Left cardiac atrium (tissue), 4 donors: ENCODE measurements at places on chromosomes 16 and 17. TPM values are rescaled to one million over a fixed set of nuclear protein-coding genes. Genes with fewer than 3 reads are reported as not detected.

DNA sequence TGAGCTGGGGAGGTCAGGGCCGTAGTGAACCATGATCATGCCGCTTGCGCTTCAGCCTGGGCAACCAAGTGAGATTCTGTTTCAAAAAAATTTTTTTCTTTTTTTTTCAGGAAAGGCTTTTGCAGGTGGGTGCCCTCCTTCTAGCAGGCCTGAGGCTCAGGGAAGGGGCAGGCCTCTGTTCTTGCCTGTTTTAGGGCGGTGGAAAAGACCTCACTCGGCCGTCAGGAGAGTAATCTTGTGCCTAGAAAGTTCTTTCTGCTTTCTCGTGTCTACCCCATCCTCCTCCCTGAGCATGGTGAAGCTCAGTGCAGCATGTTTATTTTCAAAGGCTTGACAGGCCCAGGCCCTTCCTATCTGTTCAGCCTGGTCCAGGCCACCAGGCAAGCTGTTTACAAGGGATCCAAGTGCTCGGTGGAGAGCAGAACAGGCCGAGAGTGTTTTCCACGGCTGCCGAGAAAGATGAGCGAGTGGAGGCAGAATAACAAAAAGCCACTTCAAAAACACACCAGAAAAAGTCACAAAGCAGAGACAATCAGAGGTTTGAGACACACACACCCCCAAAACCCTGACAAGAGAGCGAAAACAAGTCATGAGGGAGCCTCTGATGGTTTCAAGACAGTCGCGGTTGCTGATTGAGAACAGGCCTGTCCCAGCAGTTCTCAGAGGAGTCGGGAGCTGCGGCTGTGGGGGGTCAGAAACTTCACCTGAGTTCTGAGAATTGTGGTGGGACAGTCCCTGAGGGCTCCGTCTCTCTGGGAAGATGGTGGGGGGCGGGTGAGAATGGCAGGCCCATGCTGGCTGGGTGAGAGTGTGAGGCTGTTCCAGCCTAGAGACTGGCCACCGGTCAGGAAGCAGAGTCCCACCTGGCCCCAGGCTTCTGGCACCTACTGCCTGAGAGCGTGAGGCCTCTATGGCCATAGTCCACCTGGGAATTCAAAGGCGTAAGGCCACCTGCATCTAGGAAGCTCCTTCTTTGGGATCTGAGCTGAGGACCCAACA is 37.5 kb upstream of the CCR7 start:
- no peak for DNase-seq

DNA sequence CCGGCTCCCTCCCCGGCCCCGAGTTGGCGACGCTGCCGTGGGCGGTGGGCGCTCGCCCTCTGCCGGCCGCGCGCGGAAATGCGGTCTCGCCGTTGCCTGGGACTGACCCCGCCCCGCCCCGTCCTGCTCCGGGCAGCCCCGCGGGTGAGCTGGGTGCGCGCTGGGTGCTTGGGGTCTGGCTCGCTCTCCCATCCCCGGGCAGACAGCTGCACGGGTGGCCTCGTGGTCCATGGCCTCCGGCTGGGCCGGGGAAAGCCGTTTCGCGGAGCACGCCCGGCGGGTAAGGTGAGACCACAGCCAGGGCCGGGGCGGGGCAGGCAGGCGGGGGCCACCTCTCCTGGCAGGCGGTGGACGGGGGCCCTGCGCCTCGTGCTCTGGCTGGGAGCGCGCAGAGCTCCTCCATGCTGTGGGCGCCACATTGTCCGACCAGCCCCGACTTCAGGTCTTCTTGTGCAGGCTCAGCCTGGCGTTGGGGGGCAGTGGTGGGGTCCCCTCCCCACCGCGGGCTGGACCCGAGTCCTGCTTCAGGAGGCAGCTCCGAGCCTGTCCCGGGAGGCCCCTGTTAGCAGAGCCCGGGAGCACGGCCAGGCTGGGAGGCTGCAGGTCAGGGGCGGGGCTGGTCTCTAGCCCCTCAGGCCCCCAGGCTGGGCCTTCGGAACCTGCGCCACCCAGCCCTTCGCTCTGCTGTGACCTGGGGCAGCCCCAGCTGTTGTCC is 7.0 kb upstream of the C1QTNF8 start:
- DNase-seq, result peak; percentile 67

- no peak for DNase-seq
Measured at GRCh38 chr17:27488231-27488630, 32.0 kb downstream of the KSR1 start.

- no peak for DNase-seq
Measured at GRCh38 chr17:57595947-57596695, 149.0 kb downstream of the CCDC182 start.

- no peak for DNase-seq
Measured at GRCh38 chr16:14015461-14015860, 55.7 kb upstream of the MRTFB start.

DNA sequence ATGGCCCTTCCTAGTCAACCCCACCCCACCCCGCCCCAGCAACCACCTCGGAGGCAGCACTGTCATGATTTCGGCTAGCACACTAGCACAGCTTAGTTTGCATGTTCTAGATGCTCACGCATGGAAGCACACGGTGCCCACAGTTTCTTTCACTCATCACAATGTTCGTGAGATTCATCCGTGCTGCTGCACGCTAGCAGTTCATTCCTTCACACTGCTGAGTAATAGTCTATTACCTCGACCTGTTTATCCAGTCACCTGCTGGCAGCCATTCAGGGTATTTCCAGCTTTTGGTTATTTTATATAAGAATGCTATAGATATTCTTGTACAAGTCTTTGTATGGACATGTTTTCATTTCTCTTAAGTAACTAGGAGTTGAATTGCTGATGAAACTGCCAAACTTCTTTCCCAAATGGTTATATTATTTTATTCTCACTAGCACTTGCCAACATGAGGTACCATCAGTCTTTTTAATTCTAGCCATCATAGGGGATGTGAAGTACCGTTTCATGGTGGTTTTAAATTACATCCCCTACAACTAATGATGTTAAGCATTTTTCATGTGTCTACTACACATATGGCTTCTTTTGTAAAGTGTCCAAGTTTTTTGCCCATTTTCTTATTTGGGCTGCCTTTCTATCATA is 75.7 kb downstream of the CYTH1 start:
- no peak for DNase-seq

DNA sequence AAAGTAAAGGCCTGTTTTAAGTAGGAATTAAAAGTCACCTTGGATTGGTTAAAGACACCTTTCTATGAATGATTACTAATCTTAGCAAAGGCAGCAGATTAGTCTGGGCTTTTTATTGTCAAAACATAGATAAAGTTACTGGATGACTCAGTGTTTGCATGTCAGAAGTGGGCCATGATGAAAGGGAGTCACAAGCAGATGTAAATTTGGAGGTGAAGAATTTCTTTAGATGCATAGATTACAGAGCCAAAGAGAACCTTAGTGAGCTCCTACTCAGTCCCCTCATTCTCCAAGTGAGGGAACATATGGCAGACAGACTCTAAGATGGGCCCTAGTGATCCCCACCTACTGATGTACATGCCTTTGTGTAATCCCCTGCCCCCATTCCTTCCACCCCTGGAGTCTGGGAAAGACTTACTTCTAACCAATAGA is 124.5 kb downstream of the HS3ST3A1 start:
- DNase-seq, result no peak

- DNase-seq, result no peak
Measured at GRCh38 chr16:26963109-26963508, 103.6 kb upstream of the C16orf82 start.

DNA sequence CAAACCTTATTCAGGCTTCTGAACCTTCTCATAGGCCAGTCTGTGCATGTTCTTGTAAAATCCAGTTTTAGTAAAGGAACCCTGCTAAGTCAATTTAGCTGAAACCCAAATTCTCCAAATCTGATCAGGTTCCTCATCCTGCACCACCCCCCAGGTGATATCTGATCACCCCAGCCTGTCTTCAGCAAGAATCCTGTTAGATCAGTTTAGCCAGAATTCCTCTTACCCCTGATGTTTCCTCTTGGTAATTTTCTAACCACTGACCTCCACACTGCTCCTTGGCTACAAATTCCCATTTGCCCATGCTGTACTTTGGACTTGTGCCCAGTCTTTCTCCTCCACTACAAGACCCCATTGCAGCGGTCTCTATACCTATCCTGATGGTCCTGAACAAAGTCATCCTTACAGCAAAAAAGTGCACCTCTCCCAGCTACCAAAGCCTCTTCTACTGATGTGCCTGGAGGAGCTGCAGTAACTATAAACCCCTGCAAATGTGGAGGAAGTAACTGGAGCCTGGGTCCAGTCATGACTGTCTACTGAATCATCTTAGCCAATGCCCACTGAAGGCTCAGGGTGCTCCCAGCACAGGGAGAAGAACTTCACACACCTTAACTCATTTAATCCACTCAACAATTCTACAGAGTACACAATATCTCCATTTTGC is 23.8 kb downstream of the TEX14 start:
- no peak for DNase-seq

GRCh38 chr16:5581908-5582307 is 484.3 kb upstream of the EEF2KMT start:
- DNase-seq, result no peak

- peak; percentile 47 for DNase-seq
Measured at GRCh38 chr16:4859900-4860255, 12.6 kb downstream of the UBN1 start.

DNA sequence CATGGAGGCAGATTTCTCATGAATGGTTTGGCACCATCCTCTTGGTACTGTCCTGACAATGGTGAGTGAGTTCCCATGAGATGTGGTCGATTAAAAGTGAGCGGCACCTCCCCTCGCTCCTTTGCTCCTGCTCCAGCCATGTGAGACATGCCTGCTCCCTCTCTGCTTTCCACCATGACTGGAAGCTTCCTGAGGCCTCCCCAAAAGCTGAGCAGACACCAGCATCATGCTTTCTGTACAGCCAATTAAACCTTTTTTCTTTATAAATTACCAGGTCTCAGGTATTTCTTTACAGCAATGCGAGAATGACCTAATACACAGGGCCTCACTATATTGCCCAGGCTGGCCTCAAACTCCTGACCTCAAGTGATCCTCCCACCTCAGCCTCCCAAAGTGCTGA is 12.1 kb downstream of the ZNF500 start:
- no peak for DNase-seq

- no peak for DNase-seq
Measured at GRCh38 chr16:14264327-14264943, 193.3 kb downstream of the MRTFB start.

DNA sequence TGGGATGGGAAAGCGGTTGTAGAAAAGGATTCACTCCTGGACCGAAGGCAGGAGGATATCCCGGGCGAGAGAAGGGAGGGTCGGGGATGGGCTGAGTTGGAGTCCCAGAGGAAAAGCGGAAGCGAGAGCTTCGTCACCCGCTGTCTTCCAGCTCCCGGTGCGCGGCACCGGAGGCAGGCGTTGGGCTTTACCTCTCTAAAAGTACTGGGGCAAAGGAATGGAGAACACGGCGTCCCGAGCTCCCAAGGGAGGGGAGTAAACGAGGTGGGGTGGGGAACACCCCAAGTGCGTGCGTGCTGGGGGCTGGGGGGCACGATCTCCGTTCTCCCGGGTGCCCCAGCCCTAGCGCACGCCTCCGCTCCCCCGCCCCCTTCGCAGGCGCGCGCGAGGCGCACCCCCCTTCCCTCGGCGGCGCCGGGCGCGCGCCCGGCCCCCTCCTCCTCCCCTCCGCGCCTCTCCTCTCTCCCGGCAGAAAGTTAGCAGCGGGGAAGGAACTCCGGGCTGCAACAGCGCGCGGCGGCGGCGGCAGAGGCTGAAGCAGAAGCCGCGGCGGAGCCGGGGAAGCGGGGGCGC is at the start of gene HS3ST4:
TSS of gene HS3ST4 (plus strand) at position 441 of the 573 bp plus-strand sequence.
- DNase-seq, result no peak

- no peak for DNase-seq
Measured at GRCh38 chr17:21160401-21160800, 33.6 kb downstream of the DHRS7B start.

DNA sequence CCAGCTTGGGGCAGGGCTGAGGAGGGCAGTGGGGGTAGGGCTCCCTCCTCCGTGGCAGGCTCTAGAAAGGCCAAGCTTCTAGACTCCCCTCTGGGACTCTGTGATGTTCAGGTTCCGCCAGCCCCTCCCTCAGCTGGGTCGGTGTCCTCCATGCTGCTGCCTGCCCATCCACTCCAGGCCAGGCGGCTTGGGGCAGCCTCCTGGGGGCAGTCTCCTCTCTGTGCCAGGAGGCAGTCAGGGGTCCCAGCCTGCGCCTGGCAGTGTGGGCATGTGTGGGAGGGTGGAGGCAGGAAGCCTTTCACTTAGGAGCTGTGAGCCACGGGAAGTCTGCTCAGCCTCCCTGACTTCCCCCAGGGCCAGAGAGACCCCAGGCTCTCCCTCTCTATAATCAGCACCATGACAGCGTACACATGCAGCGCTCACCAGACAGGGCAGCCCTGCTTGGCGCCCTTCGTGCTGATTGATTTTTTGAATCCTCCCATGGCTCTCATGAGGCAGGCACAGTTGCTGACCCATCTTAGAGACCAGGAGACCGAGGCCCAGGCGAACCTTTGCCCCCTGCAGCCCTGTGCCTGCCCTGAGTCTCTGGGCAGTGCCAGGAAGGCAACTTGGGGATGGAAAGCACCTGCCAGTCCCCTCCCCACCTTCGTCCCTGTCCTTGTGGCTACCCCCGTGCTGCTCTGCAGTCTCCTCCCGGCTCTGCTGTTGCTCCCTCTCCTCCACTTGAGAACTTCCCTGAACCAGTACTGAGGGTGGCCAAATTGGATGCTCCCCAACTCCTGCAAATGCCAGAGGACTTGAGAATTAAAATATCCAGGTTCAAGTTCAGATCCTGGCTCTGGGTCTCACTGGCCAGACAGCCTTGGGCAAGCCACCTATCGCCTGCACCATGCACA is 234.7 kb upstream of the GSE1 start:
- DNase-seq, result no peak

- peak; percentile 49 for DNase-seq
Measured at GRCh38 chr17:72297326-72298115, 176.7 kb downstream of the SOX9 start.

DNA sequence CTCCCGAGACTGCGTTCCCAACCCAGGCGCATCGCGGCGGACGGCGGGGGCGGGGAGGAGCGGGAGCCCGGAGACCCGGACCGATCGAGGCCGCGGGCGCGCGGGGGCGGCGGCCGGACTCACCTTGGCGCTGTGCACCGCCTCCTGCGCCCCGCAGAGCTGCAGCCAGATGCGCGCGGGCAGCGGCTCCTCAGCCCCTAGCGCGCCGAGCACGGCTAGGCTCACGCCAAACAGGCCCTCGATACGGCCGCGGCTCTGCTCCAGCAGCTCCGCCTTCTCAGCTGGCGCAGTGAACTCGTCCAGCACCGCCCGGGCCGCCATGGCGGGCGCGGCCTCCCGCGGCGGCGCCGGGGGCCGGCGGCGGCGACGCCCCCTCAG is 339 bp downstream of the N4BP1 start:
- peak; percentile 82 for DNase-seq

- DNase-seq, result peak; percentile 47
Measured at GRCh38 chr17:32240750-32241149, 24.9 kb upstream of the RHBDL3 start.

- DNase-seq, result no peak
Measured at GRCh38 chr17:7081341-7082062, 1.5 kb upstream of the CLEC10A start.

- DNase-seq, result no peak
Measured at GRCh38 chr17:28364665-28365363, at the start of gene SEBOX. SEBOX (minus strand) TSS chr17:28365199; CDS start chr17:28365151, 48 bp downstream.

GRCh38 chr16:25896411-25896810 is 204.7 kb downstream of the HS3ST4 start:
- DNase-seq, result no peak

- no peak for DNase-seq
Measured at GRCh38 chr16:46632778-46633733, 11.9 kb upstream of the SHCBP1 start.

Gene CACNB1
- 5.4 TPM for total RNA-seq

Gene RAB26
- total RNA-seq, result 0.88 TPM

Gene KRTAP4-9
- total RNA-seq, result not detected

Gene LGALS9C
- not detected for total RNA-seq

Gene MAF
- 19.5 TPM for total RNA-seq

Gene PRSS33
- total RNA-seq, result not detected
